ENCODE measurements at places on chromosomes 5 and 9.
A peak's percentile ranks its signal among the peaks of the same experiment; 100 is the strongest.

DNA sequence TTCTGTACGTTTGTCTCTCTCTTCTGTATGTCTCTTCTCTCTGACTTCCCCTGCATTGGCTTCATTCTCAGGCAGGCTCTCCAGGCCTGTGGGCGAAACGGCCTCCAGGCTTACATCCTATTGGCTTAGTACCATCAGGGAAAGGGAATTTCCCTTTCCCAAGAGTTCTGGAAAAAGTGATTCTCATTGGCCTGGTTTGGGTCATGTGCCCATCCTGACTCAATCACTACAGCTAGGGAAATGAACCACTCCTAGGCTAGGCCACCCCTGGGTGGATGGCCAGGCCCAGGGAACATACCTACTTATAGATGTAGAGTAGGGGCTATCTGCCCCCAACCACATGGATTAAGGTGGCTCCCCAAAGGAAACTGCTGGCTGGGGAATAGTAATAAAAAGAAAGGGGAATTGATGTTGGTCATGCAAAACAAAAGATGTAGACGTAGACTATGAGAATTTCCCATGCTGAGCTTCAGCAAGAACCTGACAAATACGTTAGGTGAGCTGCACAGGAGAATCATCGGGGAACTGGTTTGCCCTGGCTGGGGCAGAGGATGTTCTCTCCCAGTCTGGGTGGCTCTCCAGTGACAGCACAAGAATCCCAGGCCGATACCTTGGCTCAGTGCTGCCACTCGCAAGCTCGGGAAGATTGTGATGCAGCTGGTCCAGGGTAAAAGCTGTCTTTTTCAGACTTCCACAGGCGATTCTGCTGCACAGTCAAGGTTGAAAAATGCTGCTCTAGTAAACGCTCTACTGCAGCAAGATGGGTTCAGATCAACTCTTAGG is 3.7 kb upstream of the EGR1 start:
- no peak for DNase-seq

- no peak for DNase-seq
Observed at GRCh38 chr5:151357792-151358191, 10.4 kb upstream of the SLC36A2 start.

DNA sequence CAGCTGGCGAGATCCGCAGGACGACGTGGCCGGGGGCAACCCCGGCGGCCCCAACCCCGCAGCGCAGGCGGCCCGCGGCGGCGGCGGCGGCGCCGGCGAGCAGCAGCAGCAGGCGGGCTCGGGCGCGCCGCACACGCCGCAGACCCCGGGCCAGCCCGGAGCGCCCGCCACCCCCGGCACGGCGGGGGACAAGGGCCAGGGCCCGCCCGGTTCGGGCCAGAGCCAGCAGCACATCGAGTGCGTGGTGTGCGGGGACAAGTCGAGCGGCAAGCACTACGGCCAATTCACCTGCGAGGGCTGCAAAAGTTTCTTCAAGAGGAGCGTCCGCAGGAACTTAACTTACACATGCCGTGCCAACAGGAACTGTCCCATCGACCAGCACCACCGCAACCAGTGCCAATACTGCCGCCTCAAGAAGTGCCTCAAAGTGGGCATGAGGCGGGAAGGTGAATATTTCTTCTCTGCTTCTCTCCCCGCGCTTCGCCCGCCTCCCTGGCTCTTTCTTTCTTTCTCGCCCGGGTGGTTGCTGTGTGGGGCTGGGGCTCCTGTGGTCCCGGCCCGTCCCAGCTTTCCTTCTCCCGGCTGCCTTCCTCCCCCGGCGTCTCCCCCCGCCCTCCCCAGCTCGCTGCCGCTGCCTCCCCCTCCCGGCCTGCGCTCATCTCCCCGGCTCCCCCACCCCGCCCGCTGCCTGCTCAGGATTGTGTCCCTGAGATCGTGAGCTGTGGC is 2.2 kb downstream of the NR2F1 start:
- DNase-seq: no peak

- DNase-seq: no peak
Observed at GRCh38 chr5:58071566-58071965, 388.3 kb downstream of the PLK2 start.

GRCh38 chr5:130871346-130872086 is 293.5 kb downstream of the HINT1 start:
- DNase-seq: peak; percentile 45

- DNase-seq: peak; percentile 72
Observed at GRCh38 chr9:136700959-136701667, 11.3 kb upstream of the DIPK1B start.

- DNase-seq: no peak
Observed at GRCh38 chr5:17412760-17413671, 85.0 kb upstream of the TAF11L2 start.

DNA sequence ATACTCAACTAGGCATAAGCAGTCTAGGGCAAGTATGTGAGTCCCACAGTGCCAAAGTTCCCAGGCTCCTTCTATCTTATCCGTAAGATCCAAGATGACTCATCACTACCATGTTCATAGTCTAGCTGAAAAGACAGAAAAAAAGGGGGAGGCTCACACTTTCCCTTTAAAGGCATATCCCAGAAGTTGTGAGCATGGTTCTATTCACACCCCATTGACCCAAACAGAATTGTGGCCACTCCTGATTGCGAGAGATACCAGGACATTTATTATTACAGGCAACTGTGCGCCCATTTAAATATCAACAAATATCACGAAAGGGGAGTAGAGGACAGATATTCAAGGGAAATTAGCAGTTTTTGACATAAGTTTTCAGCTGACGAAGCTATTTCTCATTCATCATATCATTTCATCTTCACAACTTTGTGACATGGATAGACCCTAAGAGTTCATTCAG is 8.1 kb upstream of the PFDN1 start:
- peak; percentile 72 for DNase-seq

DNA sequence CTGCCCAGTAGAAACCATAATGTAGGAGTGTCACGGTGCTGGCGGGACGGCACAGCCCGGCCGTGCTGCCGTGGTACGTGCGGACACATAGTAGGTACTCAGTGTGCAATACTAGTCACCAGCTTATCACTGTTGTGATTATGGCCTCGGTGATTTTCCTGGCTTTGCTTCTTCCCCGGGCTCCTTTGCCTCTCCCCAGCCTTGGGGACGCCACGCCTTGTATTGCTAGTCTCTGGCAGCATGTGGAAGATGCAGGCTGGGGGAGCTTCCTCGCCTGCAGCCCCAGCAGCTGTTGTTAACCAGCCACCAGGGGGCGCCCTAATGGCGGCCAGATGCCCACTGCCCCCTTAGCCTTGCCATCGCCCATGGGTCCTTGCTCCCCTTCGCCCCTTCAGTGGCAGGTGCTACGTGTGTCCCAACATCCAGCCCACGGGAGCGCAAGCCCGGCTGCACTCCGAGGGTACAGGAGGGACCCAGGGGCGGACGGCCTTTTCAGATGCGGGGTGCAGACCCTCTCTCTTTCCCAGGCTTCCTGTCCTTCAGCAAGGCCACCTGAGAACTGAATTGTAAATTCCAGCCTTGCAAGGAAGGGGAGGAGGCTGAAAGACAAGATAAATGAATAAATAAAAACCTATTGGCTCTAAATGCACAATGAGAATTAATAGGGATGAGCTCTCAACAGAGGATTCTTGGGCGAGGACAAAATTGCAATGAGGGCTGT is 8.0 kb downstream of the NTNG2 start:
- peak; percentile 50 for DNase-seq

- DNase-seq: no peak
Observed at GRCh38 chr9:88971131-88971960, 19.9 kb upstream of the S1PR3 start.
